ENCODE measurements at places on chromosomes 2 and 18.

DNA sequence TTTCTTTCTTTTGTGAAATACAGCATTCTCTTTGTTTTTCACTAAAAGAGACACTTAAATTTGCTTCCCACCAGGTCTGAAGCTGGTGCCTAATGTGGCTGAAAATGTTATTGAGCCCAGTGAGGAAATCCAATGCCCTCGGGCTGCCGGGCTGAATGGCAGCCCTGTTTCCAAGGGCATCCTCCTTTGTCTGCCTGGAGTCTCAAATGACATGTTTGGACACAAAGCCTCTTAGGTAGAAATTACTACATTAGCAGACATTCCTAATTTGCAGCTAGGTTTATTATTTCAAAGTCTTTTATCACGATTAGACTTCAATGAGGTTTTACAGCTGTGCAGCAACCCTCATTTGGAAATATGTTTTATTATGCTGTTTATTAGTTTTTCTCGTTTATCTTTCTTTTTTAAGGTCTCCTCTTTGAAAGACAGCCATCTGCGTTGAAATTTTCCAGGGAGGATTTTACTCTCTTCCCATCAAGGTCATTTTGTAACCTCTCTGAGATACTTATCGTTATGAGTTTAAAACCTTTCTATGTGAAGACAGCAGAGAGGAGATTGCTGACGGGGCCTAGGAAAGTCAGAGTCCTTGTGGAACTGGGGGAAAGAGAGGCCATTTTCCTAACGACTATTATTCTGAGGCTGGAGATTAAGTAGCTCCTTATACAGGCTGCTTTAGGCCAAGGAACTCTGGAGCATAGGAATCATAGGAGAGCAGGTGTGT is 59.0 kb upstream of the ZNF532 start:
- no peak for DNase-seq

DNA sequence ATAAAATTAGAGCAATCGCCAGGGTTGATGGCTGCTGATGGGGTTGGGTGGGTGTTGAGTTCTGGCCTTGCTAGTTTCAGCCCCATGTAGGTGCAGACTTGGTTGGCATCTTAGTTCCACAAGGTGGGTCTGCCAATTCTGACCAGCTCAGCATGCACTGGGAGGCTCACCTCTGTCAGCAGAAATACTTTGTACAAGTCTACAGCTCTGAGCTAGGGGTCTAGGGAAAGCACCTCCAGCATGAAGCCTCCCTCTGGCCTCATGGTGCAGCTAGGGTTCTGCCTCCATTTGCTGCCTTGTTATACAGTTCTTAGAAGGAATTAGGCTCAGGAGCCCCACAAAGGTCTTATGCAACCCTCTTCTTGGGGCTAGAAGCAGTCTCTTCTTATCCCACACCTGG is 278.9 kb upstream of the HDAC4 start:
- DNase-seq, result no peak

DNA sequence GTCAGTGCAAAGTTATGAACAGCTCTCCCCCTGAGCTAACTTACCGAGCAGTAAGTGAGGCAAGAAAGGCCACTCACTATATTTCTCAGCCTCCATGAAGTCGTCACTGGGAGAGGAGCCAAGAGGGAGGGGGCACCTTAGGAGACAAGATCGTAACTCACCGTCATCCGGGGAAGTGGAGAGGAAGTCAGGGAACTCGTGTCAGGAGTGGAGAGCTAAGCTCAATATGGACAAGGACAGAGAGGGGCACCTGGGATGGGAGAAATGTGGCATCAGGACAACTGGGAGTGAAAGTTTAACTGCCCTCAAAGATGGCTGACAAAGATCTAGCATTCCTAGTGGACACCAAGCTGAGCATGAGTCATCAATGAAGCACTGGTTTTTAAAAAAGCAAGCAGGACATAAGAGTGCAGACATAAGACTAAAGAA is 37.1 kb downstream of the BCL11A start:
- no peak for DNase-seq

DNA sequence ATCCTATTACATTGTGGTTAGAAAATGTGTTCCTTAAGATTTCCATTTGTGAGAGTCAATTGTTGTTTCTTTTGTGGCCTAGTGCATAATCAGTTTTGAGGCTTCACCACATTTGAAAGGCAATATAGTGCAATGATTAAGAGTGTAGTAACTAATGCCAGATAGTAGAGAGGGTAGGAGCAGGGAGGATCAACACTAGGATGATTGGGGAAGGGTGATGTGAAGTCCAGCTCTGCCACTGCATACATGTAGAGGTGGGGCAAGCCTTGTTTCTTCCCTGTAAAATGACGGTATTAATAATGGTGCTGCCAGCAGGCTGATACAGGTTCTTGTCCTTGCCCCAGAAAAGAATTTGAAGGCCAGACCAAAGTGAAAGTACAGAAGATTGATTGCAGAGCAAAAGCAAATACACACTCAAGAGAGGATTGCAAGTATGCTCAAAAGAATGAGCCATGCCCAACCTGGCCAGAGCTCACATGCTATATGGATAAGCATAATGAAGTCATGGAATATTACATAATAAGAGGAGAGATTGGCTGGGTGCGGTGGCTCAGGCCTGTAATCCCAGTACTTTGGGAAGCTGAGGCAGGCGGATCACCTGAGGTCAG is 8.0 kb downstream of the SP100 start:
- no peak for DNase-seq

- DNase-seq, result no peak
Observed at GRCh38 chr2:203670939-203671338, 35.5 kb upstream of the CD28 start.
